ENCODE measurements at places on chromosomes 7 and 10.

GRCh38 chr7:69615685-69616084 is 17.4 kb downstream of the AUTS2 start:
- no peak for DNase-seq

DNA sequence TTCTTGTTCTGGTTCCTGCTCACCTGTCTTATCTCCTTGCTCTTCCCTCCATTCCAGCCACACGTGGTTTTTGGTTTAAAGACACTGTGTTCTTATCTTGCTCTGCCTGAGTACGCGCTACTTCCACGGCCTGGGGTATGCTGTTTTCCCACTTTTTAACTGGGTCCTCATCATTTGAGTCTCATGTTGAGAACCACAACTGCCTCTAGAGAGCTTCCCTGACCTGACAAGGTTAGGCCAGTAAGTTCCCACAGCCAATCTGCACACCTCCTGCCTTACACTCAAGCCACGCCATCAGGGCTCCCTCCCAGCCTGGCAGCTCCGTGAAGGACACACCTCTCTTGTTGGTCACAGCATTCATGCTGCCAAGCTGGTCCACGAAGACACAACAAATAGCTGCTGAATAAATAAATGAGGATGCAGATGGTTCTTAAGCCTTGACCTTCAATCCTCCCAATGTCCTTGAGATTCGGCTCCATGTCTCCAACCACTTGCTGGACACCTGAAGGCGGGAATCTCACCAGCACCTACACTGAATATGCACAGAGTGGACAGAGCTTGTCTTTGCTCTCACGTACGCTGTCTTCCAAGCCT is 201.7 kb upstream of the KLF14 start:
- no peak for DNase-seq

- no peak for DNase-seq
These were observed 127.8 kb downstream of the TMEM26 start for GRCh38 chr10:61325223-61325960.

DNA sequence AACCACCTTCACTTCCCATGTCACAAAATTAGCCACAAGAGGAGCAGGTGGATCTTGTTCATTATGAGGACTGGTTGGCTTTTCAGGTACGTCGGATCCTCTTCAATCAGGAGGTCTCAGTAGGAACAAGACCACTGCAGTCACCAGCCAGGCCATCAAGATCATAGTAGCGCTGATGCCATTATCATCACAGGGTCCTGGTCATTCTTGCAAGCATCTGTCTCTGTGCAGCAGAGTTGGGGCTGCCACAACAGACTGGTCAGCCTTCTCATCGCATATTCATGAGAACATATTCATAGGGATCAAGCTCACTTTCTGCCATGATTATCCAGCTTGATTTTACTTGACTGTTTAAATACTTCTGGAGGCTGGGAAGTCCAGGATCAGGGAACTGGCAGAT is 67.1 kb downstream of the ADCYAP1R1 start:
- DNase-seq = no peak

DNA sequence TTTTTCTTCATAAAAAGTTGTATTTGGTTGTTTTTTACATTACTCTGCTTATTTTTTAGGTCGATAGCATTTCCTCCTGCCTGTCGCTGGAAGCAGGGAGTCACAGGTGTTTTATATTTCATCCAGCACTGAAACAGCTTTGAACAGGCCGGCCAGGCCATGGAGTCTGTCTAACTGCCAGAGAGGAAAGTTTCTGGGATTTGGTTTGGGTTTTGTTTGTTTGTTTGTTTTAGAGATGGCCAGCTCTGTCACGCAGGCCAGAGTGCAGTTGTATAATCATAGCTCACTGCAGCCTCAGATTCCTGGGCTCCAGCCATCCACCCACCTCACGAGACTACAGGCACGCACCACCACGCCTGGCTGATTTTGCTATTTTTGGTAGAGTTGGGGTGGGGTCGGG is 23.4 kb downstream of the PROSER2 start:
- no peak for DNase-seq

GRCh38 chr7:150955519-150956394 is 22.4 kb downstream of the KCNH2 start:
- DNase-seq = no peak

Data from activated T-helper 1 cell treated with Interleukin-2 at 50 U/mL for 16 hours (primary cell).